ENCODE measurements at places on chromosomes 13 and 19.

DNA sequence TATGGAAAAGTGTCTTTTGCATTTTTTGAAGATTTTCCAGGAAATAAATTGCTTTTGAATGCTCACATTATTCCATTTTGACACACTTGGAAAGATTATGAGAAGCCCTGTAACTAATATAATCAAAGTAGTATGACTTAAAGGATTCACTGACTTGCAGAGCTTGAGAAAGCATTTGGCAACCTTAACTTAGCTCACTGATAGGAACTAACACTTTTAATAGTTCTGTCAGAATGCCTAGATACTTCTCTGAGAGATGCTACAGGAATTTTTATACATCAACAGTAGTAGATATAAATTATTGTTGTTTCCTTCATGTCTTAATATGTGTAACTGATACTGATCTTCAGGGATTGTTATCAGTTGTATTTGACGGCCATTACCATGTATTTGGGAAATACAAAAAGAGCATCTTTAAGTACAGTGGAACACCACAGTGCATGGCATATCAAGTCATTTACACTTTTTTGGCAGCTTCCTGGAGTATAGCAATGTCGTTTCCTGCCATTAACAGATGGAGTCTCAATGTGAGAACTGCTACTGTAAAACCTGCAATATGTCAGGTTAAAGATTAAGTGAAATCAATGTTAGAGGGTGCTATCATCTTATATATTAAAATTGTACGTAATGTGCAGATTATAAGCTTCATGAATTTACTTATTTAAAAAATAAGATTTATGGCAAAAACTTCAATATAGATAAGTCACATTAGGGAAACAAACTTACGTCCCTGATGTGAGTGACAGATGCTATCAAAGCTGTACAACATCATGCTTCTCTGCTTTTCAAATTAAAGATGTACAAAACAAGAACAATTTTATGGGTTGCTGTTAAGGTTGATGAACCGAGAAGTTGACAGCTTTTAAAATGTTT lies 1159.8 kb upstream of the MIR17HG start:
- no peak for DNase-seq

DNA sequence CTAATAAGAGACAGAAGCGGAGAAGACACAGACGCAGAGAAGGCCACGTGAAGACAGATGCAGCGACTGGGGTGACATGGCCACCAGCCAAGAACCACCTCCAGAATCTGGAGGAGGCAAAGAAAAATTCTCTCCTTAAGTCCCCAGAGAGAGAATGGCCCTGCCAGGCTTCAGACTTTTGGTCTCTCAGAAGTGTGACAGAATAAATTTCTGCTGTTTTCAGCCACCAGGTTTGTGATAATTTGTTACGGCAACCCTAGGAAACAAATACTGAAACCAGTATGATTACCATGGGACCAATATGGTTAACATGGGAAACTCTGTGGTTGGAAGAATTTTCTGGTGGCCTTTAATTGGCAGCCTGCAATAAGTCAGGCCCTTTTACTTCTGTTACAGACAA lies 63.9 kb upstream of the DOCK9 start:
- DNase-seq = no peak

DNA sequence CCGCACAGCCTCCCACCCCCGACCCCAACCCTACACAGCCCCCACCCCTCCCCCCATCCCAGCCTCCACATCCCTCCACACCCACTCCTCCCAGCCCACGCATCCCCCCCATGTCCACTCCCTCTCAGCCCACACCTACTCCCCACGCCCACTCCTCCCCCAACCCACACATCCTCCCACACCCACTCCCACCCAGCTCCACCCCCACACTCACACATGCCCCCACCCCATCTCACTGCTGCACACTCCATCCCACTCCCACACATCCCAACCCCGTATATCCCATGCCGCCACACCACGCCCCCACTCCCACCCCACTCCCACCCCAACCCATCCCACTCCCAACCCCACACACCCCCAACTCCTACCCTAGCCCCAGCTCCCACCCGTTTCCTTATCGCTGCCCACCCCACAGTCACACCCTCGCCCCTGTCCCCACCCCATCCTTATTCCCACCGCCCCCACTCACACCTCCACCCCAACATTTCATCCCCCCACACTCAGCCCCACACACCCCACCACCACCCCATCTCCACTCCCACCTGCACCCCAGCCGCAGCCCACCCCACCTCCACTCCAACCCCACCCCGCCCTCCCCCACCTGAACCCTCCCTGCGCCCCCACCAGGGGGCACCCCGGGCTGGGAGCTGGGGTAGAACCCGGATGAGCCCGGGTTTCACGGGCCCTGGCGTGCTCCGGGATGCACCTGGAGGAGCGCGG lies 809 bp downstream of the TDRD12 start:
- no peak for DNase-seq

DNA sequence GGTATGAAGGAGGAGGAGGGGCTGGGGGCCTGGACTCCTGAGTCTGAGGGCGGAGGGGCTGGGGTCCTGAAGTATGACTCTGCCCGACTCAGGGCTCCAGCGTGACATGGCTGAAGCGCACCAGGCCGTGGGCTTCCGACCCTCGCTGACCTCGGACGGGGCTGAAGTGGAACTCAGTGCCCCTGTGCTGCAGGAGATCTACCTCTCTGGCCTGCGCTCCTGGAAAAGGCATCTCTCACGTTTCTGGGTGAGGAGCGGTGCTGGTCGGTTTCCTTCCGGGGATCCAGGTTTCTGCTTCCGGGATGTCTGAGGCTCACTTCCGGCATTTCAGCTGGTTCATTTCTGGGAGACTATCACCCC lies 1.2 kb downstream of the CPT1C start:
- no peak for DNase-seq

DNA sequence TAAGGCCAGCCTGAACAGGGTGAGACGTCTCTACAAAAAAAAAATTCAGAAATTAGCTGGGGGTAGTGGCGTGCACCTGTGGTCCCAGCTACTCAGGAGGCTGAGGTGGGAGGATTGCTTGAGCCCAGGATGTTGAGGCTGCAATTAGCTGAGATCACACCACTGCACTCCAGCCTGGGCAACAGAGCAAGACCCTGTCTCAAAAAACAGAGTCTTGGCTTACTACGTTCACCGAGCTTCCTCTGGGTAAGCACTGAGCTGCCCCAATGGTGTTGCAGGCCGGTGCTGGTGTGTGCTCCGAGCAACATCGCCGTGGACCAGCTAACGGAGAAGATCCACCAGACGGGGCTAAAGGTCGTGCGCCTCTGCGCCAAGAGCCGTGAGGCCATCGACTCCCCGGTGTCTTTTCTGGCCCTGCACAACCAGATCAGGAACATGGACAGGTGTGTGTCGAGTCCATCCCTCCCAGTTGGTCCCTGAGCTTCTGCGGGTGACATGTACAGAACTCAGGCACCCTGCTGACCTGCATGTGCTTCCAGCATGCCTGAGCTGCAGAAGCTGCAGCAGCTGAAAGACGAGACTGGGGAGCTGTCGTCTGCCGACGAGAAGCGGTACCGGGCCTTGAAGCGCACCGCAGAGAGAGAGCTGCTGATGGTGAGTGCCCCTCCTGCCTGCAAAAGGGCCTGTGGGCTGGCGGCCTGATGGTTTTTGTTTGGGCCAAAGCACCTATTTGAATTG lies 24.1 kb downstream of the UPF1 start:
- DNase-seq = no peak

All from EL (cell line).